ENCODE measurements at places on chromosomes 1 and 21. TPM values are rescaled to one million over a fixed set of nuclear protein-coding genes. Genes with fewer than 3 reads are reported as not detected.

DNA sequence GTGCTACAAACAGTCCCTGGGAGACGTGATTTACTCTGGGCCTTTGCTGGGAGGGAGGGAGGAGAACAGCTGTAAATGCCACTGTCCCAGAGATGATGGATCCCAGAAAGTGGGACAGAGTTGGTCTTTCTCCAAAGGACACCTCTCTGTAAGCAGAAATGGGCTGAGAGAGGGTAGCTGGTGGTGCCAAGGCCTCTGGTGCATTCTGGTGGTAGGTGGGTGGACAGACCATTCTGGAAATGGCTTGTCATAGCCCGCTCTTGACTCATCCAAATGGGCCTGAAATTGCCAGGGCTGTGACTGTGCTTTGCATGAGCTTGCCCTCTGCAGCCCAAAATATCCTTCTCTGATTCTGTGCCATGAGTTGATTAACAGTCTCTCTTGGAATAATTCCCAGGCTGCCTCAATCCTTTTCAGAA lies 36.1 kb downstream of the CCDC185 start:
- no peak for DNase-seq

DNA sequence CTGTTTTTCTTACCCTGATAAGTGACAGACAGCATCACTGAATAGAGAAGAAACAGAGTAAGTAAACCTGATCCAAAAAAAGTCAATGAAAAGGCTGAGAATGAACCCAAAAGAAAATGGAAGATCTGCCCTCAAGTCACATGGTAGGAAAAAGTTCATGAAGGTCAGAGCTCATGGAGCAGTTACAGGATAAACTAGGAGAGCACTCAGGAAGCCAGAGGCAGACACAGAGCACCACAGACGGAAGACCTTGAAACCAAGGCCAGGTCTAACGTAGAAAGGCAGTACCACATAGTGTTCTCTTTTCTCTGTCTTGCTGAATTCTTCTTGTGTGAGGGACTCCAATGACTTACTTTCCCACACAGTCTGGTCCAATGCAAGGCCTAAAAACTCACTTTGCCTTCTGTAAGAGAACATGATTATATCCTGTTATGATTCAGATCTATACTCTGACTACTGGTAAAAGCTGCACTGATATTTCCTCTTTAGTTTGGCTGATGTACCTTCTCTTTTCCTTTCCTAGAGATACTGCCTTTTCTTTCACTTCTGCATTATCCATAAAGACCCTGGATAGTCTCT lies 40.8 kb downstream of the RTCA start:
- no peak for DNase-seq

GRCh38 chr21:15219039-15219438 lies 154.2 kb upstream of the NRIP1 start:
- no peak for DNase-seq

NEK2 gene
- 24.4 TPM for polyA plus RNA-seq

All from brain (organoid and tissue), 16 donors.